Renal cortex interstitium (tissue), 15 donors: ENCODE measurements at places on chromosomes 1 and 21. TPM values are rescaled to one million over a fixed set of nuclear protein-coding genes. Genes with fewer than 3 reads are reported as not detected.

MRPL20 gene
- polyA plus RNA-seq = 115 TPM

ARHGEF10L gene
- polyA plus RNA-seq = 35.2 TPM

TLR5 gene
- polyA plus RNA-seq = 6.0 TPM

SIM2 gene
- 27.9 TPM for polyA plus RNA-seq

ARHGAP30 gene
- 2.5 TPM for polyA plus RNA-seq

ATP1A4 gene
- polyA plus RNA-seq = 0.32 TPM

S100A5 gene
- 1.3 TPM for polyA plus RNA-seq

UBE2U gene
- 0.42 TPM for polyA plus RNA-seq

HHIPL2 gene
- 1.2 TPM for polyA plus RNA-seq

PAQR6 gene
- polyA plus RNA-seq = 7.0 TPM

PDPN gene
- 18.6 TPM for polyA plus RNA-seq

C1orf232 gene
- polyA plus RNA-seq = 0.45 TPM

FAAH gene
- polyA plus RNA-seq = 34.7 TPM

LCE1E gene
- not detected for polyA plus RNA-seq

OXCT2 gene
- 1.5 TPM for polyA plus RNA-seq

REN gene
- 71.1 TPM for polyA plus RNA-seq

HPCAL4 gene
- 0.30 TPM for polyA plus RNA-seq

CCDC190 gene
- polyA plus RNA-seq = not detected

RUNX3 gene
- 0.45 TPM for polyA plus RNA-seq

CR2 gene
- polyA plus RNA-seq = 1.6 TPM

SEC16B gene
- 3.4 TPM for polyA plus RNA-seq

STK40 gene
- 47.7 TPM for polyA plus RNA-seq

EPRS1 gene
- 118 TPM for polyA plus RNA-seq

TPR gene
- 102 TPM for polyA plus RNA-seq

DTL gene
- polyA plus RNA-seq = 21.8 TPM

KIFAP3 gene
- 50.6 TPM for polyA plus RNA-seq

LIPI gene
- polyA plus RNA-seq = 0.40 TPM

BLACAT1 gene
- 3.5 TPM for polyA plus RNA-seq
